ENCODE measurements at places on chromosomes 12 and 14. TPM values are rescaled to one million over a fixed set of nuclear protein-coding genes. Genes with fewer than 3 reads are reported as not detected.

RDH12 gene
- total RNA-seq: not detected

MYO1H gene
- not detected for total RNA-seq

ARHGEF40 gene
- total RNA-seq: 49.5 TPM

PRB2 gene
- total RNA-seq: not detected

KRT2 gene
- not detected for total RNA-seq

CLEC14A gene
- total RNA-seq: 4.4 TPM

MGP gene
- total RNA-seq: 180 TPM

ESYT1 gene
- 72.8 TPM for total RNA-seq

EGLN3 gene
- total RNA-seq: 292 TPM

FGF23 gene
- not detected for total RNA-seq

USP44 gene
- total RNA-seq: 0.80 TPM

LRCOL1 gene
- total RNA-seq: not detected

GCN1 gene
- 144 TPM for total RNA-seq

CNTN1 gene
- total RNA-seq: 0.77 TPM

GLIPR1L2 gene
- total RNA-seq: 0.16 TPM

CMA1 gene
- total RNA-seq: 1.3 TPM

DNA sequence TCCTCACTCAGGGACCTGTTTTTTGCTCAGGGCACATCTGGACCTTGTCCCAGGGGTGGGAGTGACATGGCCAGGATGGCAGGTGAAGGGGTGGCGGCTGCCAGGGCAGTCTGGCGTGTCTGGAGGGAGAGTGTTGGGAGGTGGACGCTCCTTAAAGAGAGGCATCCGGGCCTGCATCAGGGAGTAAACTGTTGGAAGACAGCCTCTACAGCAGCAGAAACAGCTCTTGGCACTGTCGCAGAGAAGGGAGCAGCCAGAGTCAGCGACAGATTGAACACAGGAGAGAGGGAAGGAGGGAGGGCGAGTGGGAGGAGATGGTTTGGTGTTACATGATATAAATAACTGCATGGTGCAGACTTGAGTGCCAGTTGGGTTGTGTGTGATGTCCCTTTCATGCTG, 52.8 kb downstream of the IGF1 start:
- no peak for DNase-seq

- no peak for DNase-seq
These were observed 100.9 kb upstream of the CCDC91 start for GRCh38 chr12:28089338-28089737.

DNA sequence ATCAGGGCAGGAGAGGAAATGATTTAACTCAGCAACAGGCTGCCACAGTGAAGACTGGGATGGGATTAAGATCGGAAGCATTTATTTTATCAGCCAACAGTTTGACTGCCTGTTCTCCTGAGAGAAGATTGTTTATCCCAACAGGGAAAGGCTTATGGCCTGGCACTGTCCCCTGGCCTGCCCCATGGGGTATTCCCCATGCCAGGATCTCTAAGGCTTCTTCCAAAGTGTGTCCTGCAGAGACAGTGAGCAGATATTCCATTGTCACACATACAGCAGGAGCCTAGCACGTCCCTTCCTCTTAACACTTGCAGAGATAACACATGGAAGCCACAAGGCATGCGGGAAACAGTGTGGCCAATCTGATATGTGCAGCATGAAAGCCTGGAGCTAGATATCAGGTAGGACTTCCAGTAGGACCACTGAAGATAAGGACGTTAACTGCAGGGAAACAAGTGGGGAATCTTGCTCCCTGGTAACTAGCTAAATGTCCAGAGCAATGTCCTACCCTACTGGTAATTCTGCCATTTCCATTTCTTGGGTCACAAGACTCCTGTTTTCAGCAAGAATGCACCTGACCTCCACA, 48.2 kb downstream of the IQSEC3 start:
- no peak for DNase-seq

DNA sequence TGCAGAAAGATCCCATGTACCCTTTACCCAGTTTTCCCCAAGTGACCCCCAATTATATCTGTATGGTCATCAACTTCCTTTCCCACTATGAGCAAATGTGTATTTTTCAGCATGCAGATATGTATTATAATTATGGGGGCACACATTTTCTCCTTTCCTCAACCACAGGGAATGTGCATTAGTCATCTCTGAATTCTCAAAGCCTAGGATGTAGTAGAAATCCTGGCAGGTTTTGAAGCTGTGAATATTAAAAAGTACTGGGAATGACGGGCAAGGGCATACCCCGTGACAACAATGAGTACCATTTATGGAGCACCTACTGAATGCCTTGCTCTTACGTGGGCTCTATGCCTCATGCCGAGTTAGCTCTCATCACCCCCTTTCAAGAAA, 71.5 kb downstream of the VWF start:
- DNase-seq: no peak

DNA sequence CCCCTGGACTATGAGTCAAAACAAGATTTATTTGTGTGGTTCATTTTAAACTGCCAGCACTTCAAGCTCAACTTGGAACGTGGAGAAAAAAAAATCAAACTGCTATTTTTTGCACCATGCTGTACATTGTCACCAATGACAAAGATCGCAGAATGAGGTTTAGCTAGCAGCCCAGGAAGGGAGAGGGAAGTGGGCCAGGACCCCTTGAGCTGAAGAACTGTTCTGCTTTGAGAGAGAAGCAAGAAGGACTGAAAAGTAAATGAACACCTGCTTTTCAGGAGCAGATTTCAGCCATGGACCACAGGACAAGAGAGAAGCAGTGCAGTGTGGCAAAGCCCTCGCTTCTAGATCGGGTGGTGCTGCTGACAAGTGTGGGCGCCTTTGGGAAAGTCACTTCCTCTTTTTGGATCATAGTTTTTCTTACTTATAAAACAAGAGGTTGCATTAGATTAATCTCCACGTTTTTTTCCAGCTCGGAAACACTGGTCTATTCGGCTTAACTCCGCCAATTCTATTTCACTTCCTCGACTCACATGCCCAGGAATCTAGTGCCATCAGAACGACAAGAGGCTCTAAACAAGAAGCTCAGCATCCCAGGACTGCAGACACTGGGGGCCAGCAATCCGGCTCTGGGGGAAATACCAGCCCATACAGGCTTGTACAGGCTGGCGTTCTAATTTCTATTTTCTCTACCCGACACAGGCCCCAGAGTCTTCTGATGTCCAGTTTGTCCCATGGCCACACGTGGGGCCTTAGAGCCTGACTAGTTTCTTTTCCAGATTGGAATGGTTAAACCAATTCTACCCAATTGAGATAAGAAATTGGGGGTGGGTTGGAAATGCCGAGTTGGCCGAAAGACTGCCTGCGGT, 129.9 kb downstream of the CRACR2A start:
- DNase-seq: no peak

GRCh38 chr14:69643430-69644200, 32.2 kb downstream of the SUSD6 start:
- DNase-seq: peak; percentile 87

- no peak for DNase-seq
These were observed 1.4 kb upstream of the PDE3A start for GRCh38 chr12:20366776-20367409.

DNA sequence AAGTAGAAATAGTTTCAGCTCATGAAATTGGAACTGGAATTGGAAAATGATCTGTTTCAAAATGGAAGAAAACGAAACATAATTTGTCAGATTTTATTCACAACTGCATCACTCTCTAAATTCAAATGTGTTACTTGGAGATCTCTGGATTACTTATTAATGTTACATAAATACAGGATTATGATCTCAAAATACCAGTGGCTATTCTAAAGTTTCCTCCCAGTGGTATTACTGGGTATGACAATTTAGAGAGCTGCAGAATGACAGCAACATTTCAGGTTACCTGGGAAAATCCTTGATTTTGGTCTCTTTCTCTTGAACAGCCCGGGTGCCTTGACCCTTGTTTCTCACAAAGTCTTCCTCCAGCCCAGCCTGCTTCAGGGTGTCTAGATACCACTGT, 14.2 kb downstream of the FAM161B start:
- no peak for DNase-seq

- peak; percentile 33 for DNase-seq
These were observed 591 bp downstream of the GXYLT1 start for GRCh38 chr12:42144158-42144407.

GRCh38 chr14:55126932-55127459, 2.1 kb upstream of the LGALS3 start:
- peak; percentile 49 for DNase-seq

- DNase-seq: no peak
These were observed 111.9 kb downstream of the FOXN3 start for GRCh38 chr14:89304972-89305703.

DNA sequence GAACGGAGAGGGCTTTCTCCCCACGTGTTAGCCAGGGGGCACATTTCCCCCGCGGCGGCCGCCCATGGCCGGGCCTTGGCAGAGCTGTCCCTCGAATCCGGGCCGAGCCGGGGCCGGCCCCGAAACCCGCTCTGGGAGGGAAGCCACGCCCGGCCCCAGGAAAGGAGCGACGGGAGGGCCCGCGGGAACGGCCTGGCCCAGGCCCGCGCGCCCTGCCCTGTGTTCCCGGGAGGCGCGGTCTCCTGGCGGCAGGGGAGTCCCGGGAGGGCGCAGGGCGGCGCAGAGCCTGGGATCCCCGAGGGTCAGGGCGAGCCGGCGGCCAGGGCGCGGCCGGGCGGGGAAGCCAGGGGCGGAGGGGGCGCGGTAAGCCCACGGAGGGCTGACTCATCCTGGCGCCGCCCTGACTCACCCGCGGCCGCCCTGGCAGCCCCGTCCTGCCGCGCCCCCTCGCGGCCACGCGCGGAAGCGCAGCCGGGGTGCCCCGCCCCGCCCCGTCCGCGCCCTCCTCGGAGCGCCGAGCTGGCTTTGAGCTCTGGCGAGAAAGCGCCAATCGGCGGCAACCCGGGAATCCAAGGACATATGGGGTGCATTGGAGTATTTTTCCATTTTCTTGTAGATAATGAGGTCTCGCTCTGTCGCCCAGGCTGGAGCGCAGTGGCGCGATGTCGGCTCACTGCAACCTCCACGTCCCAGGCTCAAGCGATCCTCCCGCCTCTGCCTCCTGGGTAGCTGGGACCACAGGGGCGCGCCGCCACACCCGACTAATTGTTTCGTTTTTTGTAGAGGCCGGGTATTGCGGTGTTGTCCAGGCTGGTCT, 31.8 kb upstream of the PLEKHG6 start:
- DNase-seq: peak; percentile 89

GRCh38 chr12:21265932-21266331, 68.8 kb downstream of the SLCO1A2 start:
- no peak for DNase-seq

DNA sequence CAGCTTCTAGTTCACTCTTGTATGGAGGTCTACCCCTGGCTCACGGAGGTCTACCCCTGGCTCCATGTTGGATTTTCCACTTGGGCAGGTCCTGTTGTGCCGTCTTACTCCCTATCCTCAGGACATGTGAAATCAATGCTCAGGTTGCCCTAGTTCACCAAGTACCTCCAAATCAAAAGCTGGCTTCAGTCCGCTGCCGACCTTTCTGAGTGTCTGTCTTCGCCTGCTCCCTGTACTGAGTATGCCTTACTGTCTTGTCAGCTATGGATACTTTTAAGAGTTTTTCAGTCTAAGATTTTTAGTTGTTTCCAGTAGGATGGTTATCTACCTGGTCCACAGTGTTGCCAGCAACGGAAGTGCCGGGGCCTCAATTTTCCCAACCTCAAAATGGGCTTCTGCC, 40.1 kb upstream of the BCL11B start:
- no peak for DNase-seq

DNA sequence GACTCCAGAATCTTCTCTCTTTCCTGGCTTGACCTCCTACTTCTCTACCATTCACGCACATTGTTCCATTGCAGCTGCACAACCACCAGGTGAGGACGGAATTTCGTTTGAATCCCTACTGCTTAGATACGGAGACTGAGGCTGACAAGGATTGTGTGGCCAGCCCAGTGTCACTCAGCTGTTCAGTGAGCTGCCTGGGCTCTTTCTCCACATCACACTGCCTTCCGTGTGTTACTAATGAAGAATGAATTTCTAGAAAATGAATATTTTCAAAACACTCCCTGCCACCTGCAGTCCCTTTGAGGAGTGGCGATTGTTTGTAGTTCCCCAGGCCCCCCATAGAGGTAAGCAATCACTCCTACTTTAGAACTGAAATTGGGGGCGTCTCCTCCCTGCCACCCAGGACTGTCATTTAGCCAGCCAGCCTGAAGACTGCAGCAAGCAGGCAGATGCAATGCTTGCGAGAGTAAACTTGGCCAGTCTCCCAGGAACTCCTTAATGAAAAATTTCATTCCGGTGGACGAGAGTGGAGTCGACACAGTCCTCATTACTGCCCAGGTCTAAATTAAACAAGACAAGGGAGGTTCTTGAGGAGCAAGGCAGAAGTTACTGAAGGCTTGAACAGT, 239.7 kb downstream of the SLC41A2 start:
- no peak for DNase-seq

- no peak for DNase-seq
These were observed 306.6 kb downstream of the SLC6A15 start for GRCh38 chr12:84605983-84606382.

DNA sequence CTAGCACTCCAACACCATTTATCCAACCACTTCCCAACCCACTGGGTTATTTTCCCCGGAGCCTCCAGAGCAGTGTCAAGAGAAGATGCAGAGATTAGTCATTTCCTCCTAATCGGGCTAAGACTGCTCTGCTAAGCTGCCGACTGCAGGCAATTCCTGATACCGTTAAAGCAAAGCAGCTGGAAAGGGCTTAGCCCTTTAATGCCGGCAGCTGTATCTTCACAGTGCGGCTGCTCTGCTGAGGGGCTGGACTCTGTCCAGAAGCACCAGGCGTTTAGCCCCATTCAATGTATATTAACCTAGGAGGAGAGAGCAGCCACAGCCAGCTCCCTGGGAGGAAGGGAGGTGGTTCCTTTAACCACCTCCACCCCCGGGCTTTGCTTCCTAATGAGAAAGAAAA, 11.1 kb downstream of the AQP6 start:
- DNase-seq: no peak

DNA sequence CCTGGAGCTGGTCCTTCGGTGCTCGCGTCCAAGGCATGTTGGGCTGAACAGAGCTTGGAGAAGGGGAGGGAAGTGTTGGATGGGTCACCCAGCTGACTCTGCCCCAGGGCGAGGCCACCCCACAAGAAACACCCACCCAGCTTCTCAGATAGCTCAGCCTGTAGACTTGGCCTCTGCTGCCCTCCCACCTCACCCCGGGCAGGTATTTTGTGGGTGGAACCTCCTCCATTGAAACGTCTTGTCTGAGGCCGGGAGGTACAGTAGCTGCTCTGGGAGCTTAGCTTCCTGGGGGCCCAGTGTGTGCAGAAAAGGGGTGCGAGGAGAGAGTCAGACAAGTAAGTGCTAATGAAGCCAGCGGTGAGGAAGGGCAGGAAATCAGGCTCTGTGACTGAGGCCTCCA, 54.8 kb upstream of the TSPAN9 start:
- no peak for DNase-seq

Measured in colonic mucosa (tissue), 4 donors.